Activated CD8-positive, alpha-beta T cell treated with anti-CD3 and anti-CD28 coated beads for 36 hours (primary cell): ENCODE measurements at places on chromosomes 1 and 21. TPM values are rescaled to one million over a fixed set of nuclear protein-coding genes. Genes with fewer than 3 reads are reported as not detected.
A peak's percentile ranks its signal among the peaks of the same experiment; 100 is the strongest.

GRCh38 chr1:71196685-71197084 is 115.8 kb upstream of the ZRANB2 start:
- no peaks in the 10 kb centered on the region for H3K4me1 ChIP-seq
- DNase-seq, result no peak
- H3K27ac ChIP-seq, result no peak overlapping the region

The C1orf94 gene
- total RNA-seq, result not detected

- no peaks in the 10 kb centered on the region for H3K36me3 ChIP-seq
- H3K27me3 ChIP-seq, result peaks cover 84% of the 10 kb centered on the region
- no peak overlapping the region for H3K27ac ChIP-seq
- H3K4me1 ChIP-seq, result peaks cover 51% of the 10 kb centered on the region
- no peak overlapping the region for H3K4me3 ChIP-seq
Observed at GRCh38 chr1:156433602-156434001, 64.6 kb downstream of the RHBG start.

The AUNIP gene
- 8.8 TPM for total RNA-seq

- H3K27ac ChIP-seq, result no peak overlapping the region
- DNase-seq, result peak; percentile 55
Observed at GRCh38 chr1:207876131-207876530, 34.8 kb downstream of the CD34 start.

The SLC5A9 gene
- not detected for total RNA-seq

DNA sequence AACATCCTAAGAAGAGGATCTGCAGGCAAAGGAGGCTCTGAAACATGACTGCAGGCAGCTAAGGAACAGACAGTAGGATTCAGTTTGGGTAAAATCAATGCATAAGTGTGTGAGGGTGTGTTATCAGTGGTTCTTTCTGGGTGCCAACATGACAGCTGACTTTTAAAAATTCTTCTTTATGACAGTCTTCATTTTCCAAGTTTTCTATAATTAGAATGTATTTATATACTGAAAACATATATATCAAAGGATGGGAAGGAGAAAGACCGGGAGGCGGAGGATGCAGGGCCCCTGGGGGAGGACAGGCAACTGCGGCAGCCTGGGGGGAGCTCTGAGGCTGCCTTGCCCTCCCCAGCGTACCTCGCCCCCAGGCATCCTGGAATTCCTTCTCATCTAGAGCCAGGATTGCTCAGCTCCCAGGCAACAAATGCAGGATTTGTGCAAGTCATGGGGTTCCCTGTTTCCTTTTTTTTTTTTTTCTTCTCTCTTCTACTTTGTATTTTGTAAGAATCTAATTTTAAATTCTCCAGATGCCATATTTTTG is 104.8 kb downstream of the CSMD2 start:
- no peak overlapping the region for H3K4me3 ChIP-seq
- H3K36me3 ChIP-seq, result no peaks in the 10 kb centered on the region

- H3K27ac ChIP-seq, result no peak overlapping the region
- H3K36me3 ChIP-seq, result no peaks in the 10 kb centered on the region
- DNase-seq, result no peak
- no peak overlapping the region for H3K4me3 ChIP-seq
Observed at GRCh38 chr21:21029164-21029563, 31.0 kb downstream of the NCAM2 start.

DNA sequence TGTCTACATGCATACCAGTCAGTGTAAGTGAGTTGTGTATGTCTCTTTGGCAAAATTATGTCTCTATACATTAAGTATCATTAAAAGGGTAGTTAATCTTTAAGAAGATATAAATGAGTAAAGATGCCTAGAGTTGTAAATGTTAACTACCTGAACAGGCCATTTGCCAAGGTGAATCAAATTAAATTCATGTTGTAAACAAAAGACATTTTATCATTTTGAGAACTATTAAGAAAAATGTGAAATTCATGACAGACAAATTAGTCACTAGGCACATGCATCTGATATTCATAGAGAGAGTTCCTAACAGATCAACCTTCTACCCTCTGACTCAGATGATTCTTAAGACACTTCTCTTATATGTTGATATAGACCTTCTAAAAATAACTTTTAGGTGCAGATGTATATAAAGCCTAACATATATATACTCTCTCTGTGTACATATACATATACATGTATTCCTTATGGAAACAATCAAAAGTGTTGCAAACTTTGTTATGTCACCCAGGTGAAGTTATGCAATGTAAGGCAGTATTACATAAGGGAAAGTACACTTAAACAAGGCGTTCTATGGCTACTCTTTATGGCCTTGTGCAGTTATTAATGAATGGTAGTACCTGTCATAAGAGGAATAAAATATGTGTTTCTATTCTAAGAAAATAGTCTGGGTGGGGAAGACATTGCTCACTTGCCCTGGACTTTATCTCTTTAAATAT is at the start of gene TMPRSS15:
TSS of gene TMPRSS15 (minus strand) at position 51 of the 716 bp plus-strand sequence. CDS start 163 bp downstream, outside the sequence.
- H3K27ac ChIP-seq, result no peak within 1 kb of the TSS
- H3K36me3 ChIP-seq, result no peaks in the 10 kb centered on the region
- no peaks in the 10 kb centered on the region for H3K4me1 ChIP-seq
- no peak for DNase-seq

DNA sequence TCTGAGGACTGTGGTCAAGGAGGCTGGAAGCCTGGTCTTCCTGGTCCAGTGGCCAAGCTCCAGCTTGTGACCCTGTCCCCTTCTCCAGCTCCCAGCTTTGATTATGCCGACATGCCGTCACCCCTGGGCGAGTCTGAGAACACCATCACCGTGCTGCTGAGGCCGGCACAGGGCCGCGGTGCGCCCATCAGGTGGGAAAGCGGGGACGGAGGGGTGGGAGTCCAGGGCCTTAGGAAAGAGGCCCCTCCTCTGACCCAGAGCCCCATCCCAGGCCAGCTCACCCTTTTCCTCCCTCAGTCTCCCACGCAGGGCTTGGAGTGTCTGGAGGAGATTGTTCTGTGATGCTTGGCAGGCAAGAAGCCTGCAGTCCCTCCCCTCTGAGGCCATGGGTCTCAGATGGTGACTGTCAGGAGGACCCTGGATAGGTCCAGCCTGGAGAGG is 43.6 kb downstream of the PTPRU start:
- H3K27me3 ChIP-seq, result no peaks in the 10 kb centered on the region
- no peaks in the 10 kb centered on the region for H3K36me3 ChIP-seq
- DNase-seq, result no peak
- H3K4me3 ChIP-seq, result no peak overlapping the region

GRCh38 chr1:47756411-47756810 is 240.8 kb downstream of the TRABD2B start:
- H3K27ac ChIP-seq, result no peak overlapping the region
- H3K4me1 ChIP-seq, result no peaks in the 10 kb centered on the region
- DNase-seq, result no peak
- H3K36me3 ChIP-seq, result no peaks in the 10 kb centered on the region

The MR1 gene
- 15.7 TPM for total RNA-seq

DNA sequence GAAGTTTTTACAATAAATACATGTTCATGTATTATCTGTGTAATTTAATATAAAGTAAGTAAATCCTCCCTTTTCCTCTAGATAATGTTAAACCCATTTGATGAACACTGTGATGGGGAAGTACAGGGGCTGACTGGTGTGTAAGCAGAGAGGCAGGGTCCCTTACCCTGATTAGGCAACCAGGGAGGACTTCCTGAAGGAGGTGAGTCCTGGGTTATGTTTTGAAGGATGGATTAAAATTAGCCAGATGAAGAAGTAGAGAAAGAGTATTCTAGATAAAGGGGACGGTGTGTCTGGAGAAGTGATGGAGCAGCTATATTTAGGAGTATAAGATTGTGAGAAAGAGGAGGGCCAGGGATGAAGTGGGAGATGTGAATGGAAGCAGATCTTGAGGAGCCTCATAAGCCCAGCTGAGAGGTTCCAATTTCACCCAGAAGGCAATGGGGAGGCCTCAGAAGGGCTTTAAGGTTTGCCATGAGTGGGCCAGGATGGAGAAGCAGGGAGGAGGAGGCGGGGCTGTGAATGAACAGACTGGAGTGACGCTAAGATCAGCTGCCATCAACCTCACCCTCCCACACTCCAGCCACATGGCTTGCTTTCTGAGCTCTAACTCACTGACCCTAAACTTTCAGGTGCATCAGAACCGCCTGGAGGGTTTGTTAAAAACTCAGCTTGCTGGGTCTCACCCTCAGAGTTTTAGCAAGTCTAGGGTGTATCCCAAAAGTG is 30.9 kb upstream of the ID3 start:
- H3K27me3 ChIP-seq, result no peaks in the 10 kb centered on the region
- peaks cover 70% of the 10 kb centered on the region for H3K4me1 ChIP-seq
- no peaks in the 10 kb centered on the region for H3K36me3 ChIP-seq
- peak overlapping the region; percentile 30 for H3K4me3 ChIP-seq
- peak; percentile 94 for DNase-seq

The ZNF669 gene
- total RNA-seq, result 8.0 TPM

GRCh38 chr1:231517076-231517475 is 11.4 kb upstream of the TSNAX start:
- DNase-seq, result no peak
- no peak overlapping the region for H3K4me3 ChIP-seq
- H3K4me1 ChIP-seq, result no peaks in the 10 kb centered on the region
- H3K27me3 ChIP-seq, result peaks cover 5% of the 10 kb centered on the region
- H3K27ac ChIP-seq, result no peak overlapping the region
- H3K36me3 ChIP-seq, result no peaks in the 10 kb centered on the region

- no peaks in the 10 kb centered on the region for H3K4me1 ChIP-seq
- no peaks in the 10 kb centered on the region for H3K27me3 ChIP-seq
- H3K36me3 ChIP-seq, result no peaks in the 10 kb centered on the region
- no peak for DNase-seq
- H3K4me3 ChIP-seq, result no peak overlapping the region
Observed at GRCh38 chr1:107531065-107531908, 390.4 kb downstream of the NTNG1 start.

DNA sequence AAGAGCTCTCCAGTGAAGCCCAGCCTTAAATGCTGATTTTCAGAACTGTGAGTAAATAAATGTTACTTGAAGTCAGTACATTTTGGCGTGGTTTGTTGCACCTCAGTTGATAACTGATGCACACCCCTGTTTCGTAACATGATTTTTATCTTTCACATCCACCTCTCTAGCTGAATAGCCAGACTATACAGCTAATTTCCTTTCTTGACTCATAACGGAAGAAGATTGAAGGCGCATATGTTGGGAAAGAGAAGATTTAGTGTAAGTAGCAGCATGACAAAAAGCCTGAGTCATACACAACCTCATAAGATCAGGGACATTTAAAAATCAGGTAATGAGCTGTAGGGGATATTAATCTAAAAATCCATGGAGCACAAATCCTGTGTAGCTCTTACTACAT is 716.2 kb upstream of the ZP4 start:
- H3K27me3 ChIP-seq, result no peaks in the 10 kb centered on the region
- no peak for DNase-seq
- no peak overlapping the region for H3K4me3 ChIP-seq
- H3K36me3 ChIP-seq, result no peaks in the 10 kb centered on the region

GRCh38 chr1:234776876-234777855 is 167.2 kb upstream of the IRF2BP2 start:
- peaks cover 6% of the 10 kb centered on the region for H3K36me3 ChIP-seq
- no peak overlapping the region for H3K27ac ChIP-seq
- H3K4me3 ChIP-seq, result no peak overlapping the region
- DNase-seq, result no peak

The WDR64 gene
- not detected for total RNA-seq

DNA sequence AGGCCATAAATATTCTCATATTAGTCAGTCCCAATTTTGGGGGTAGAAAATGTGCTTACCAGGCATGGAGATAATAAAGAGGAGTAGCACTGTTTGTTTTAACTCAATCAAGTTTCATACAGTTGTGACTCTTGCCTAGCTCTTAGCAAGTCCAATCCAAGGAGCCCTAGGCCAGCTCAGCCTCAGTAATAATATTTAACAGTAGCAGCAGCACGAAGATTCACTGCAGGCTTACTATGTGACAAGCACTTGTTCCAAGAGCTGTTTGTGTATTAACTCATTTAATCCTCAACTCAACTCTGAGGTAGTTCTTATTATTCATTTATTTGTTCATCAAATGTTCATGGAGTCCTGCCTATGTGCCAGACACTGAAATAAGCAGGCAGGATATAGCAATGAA is 12.3 kb downstream of the CD58 start:
- no peaks in the 10 kb centered on the region for H3K27me3 ChIP-seq
- H3K4me1 ChIP-seq, result peaks cover 75% of the 10 kb centered on the region
- H3K36me3 ChIP-seq, result peaks cover 23% of the 10 kb centered on the region
- no peak for DNase-seq
- H3K27ac ChIP-seq, result peak overlapping the region; percentile 92

- no peaks in the 10 kb centered on the region for H3K27me3 ChIP-seq
- H3K27ac ChIP-seq, result no peak overlapping the region
- H3K36me3 ChIP-seq, result no peaks in the 10 kb centered on the region
- H3K4me1 ChIP-seq, result no peaks in the 10 kb centered on the region
- DNase-seq, result no peak
- H3K4me3 ChIP-seq, result no peak overlapping the region
Observed at GRCh38 chr21:24025101-24025500, 1582.2 kb downstream of the MRPL39 start.

The CLIC6 gene
- total RNA-seq, result 0.54 TPM

The TNFAIP8L2 gene
- total RNA-seq, result 17.5 TPM

The CASQ2 gene
- total RNA-seq, result not detected

GRCh38 chr1:240091614-240092300 is at the start of gene FMN2:
Gene FMN2 (plus strand): TSS chr1:240091883. CDS start chr1:240092110, 227 bp downstream.
- H3K4me1 ChIP-seq, result peaks cover 3% of the 10 kb centered on the region
- no peaks in the 10 kb centered on the region for H3K36me3 ChIP-seq
- peak within 1 kb of the TSS; percentile 28 for H3K4me3 ChIP-seq
- no peak within 1 kb of the TSS for H3K27ac ChIP-seq

- peaks cover 5% of the 10 kb centered on the region for H3K27me3 ChIP-seq
- H3K4me3 ChIP-seq, result no peak overlapping the region
- DNase-seq, result no peak
- no peaks in the 10 kb centered on the region for H3K4me1 ChIP-seq
- no peaks in the 10 kb centered on the region for H3K36me3 ChIP-seq
Observed at GRCh38 chr1:90142697-90143096, 147.8 kb downstream of the ZNF326 start.

DNA sequence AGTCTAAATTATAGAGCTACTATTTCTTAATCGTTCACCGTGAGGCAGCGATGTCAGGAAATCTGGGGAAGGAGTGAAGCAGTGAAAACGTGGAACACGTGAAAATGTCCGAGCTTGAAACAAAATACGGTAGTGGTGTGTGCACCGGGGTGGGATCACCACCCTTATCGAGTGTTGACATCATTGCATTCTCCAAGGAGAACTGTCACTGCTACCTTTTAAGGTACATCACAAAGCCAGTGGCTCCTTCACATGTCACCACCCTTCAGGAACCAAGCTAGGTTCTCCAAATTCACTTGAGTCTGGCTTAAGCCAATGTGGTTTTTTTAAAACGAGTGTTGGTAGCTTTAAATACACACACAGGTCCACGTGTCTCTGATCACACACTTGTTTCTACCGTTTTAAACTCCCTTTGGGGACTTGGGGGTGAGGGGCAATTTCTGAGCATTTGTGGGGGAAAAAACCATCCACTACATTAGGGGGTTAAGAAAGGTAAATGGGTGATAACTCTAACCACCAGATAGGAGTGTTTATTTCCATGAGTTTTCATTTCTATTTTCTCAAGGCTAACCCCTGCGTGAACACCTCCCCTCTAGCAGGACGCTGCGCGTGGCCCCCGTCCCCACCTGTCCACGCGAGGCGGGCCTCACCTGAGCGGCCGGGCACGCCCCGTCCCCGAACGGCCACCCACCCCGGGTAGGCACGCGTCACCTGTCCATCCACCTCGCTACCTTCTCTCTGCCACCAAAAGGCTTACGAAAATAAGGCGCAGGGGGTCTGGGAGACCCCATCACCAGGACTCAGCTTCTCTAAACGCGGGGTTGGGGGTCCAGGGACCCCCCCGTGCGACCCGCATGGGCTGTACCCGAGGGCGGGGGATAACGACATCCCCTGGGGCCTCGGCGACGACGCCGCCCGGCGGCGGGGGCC is 978 bp downstream of the PRDM15 start:
- peaks cover 14% of the 10 kb centered on the region for H3K36me3 ChIP-seq
- peaks cover 24% of the 10 kb centered on the region for H3K4me1 ChIP-seq
- H3K27ac ChIP-seq, result peak overlapping the region; percentile 87
- H3K27me3 ChIP-seq, result no peaks in the 10 kb centered on the region
- peak overlapping the region; percentile 87 for H3K4me3 ChIP-seq

- no peak for DNase-seq
- H3K4me1 ChIP-seq, result peaks cover 4% of the 10 kb centered on the region
- no peaks in the 10 kb centered on the region for H3K27me3 ChIP-seq
Observed at GRCh38 chr1:100875228-100875627, 19.4 kb downstream of the EXTL2 start.
